ENCODE measurements at places on chromosomes 2 and 18.

GRCh38 chr2:226052772-226053416, 653.4 kb downstream of the NYAP2 start:
- H3K27ac ChIP-seq: no peak overlapping the region
- H3K27me3 ChIP-seq: no peaks in the 10 kb centered on the region
- no peak for DNase-seq
- no peak overlapping the region for H3K4me3 ChIP-seq
- peaks cover 14% of the 10 kb centered on the region for H3K4me1 ChIP-seq

- no peak overlapping the region for H3K4me3 ChIP-seq
- DNase-seq: no peak
- H3K4me1 ChIP-seq: 0 out of 2 replicates have a peak, but pooled peaks cover 8% of the 10 kb centered on the region
- no peaks in the 10 kb centered on the region for H3K27me3 ChIP-seq
- no peaks in the 10 kb centered on the region for H3K36me3 ChIP-seq
- no peak overlapping the region for H3K27ac ChIP-seq
Measured at GRCh38 chr18:56066524-56067213, 478.7 kb upstream of the TCF4 start.

DNA sequence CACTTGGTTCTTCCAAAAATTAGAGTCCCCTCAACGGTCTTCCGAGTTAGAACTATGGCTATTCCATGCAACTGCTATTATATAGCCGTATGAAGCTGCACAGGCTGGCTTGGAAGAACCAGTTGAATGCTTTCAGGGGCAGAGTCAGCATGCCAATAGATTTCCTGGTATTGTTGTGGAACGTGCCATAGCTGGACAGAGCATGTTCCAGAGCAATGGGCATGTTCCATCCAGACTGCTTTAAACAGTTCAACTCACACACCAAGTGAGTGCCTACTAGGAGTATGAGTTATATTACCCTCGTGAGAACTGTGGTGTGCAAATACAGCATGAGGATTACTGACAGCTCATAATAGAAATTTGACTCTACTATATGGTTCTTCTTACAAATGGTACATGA, 682.0 kb downstream of the SATB2 start:
- no peak overlapping the region for H3K27ac ChIP-seq
- H3K4me3 ChIP-seq: no peak overlapping the region
- H3K4me1 ChIP-seq: no peaks in the 10 kb centered on the region
- H3K27me3 ChIP-seq: no peaks in the 10 kb centered on the region
- DNase-seq: no peak

DNA sequence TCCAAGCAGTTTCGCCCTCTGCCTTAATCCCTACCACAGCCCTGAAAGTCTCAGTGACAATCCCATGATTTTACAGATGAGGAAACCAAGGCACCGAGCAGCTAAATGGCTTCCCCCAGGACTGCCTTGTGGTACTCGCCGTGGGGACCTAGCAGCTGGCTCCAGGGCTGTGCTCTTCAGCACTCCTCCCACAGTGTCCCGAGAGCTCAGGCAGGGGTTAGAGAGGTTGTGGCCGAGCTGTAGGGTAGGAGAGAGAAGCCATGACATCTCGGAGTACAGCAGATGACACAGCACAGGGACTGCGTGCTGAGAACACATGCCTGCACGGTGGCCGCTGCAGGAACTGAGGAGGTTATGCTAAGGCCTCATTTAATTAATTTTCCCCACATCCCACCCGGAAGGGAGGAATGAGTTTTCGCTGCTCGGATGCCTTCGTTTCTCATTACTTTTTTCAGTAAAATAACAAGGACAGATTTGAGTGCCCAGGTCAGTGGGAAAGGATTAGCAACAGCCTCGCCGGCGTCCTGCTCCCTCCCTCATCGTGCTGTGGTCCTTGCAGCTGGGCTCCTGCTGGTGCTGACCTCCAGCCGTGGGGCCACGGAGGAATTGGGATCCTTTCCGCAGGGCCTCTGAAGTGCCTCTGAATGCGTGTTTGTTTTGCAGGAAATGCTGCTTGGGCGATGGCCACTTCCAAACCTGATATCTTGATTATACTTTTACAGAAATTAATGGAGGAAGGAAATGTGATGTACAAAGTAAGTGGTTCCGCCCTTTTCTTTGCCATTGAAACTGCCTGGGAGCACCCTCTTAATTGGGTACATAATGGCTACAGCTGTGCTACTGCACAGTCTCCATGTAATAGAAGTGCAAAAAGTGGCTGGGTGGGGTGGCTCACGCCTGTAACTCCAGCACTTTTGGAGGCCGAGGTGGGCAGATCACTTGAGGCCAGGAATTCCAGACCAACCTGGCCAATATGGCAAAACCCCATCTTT, 61.2 kb downstream of the WDSUB1 start:
- H3K4me3 ChIP-seq: no peak overlapping the region
- no peak overlapping the region for H3K27ac ChIP-seq
- DNase-seq: no peak
- no peaks in the 10 kb centered on the region for H3K4me1 ChIP-seq

DNA sequence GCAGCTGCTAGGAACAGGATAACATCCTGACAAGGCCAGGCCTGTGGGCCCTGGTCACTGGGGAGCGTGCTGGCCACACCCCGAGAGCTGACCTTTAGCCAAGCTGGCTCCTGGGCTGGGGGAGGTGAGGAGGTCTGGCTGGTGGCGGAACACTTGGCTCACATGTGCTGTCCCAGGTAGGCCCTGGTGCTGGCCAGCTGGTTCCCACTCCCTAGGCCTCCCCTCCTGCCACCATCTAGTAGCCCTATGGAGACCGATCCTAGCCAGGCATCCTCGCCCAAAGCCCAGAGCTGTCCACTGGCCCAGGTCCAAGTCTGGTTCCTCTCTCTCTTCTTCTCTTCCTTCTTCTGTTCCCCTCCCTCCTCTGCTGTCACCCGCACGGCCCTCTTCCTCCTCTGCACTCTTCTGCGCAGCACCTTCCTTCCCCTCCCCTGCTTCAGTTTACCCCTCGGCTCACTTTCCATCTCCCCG, 52.4 kb downstream of the TNS1 start:
- no peaks in the 10 kb centered on the region for H3K27me3 ChIP-seq
- peaks cover 14% of the 10 kb centered on the region for H3K4me1 ChIP-seq
- no peak overlapping the region for H3K4me3 ChIP-seq
- no peak for DNase-seq
- H3K36me3 ChIP-seq: no peaks in the 10 kb centered on the region

DNA sequence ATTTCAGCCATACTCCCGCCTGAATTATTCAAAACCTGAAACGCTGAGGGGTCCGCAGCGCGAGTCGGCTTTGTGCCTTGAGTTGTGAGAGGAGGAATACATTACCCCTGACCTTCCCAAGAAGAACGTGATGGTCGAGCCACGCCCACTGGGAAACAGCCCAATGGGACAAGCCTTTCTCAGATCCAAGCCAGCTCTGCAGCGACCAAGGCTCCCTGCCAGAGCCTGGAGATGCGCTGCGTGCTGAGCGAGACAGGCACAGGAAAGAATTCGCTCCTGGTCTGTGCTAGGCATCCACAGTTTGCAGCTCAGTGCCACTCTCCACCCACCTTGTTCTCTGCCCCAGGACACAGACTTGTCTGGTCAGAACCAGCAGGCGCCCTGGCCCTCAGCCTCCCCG, 74.1 kb upstream of the GLI2 start:
- H3K27me3 ChIP-seq: 0 out of 2 replicates have a peak, but pooled peaks cover 4% of the 10 kb centered on the region
- H3K4me1 ChIP-seq: no peaks in the 10 kb centered on the region
- H3K27ac ChIP-seq: no peak overlapping the region
- DNase-seq: no peak
- H3K4me3 ChIP-seq: no peak overlapping the region

- DNase-seq: no peak
- no peaks in the 10 kb centered on the region for H3K4me1 ChIP-seq
- H3K27ac ChIP-seq: no peak overlapping the region
- no peaks in the 10 kb centered on the region for H3K27me3 ChIP-seq
Measured at GRCh38 chr18:39230086-39230803, 1664.6 kb upstream of the CELF4 start.

DNA sequence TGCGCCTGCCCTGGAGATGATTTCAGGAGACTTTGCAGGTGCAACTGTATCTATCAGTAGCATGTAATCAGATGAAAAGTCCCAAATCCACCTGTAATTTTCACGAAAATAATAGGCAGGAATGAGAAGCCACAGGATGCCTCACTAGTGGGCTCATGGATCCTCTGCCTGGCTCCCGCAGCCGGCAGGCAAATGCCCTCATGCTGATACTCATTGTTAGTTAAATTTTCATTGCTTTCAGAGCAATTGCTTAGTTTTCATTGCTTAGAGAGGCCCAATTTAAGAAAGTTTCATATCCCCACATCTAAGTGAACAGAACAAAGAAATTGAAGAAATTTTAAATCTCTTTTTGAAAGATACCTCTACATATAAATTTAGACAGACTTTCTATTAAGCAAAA, 57.6 kb upstream of the CTDP1 start:
- H3K36me3 ChIP-seq: no peaks in the 10 kb centered on the region
- H3K4me1 ChIP-seq: no peaks in the 10 kb centered on the region
- no peak overlapping the region for H3K4me3 ChIP-seq
- H3K27me3 ChIP-seq: peaks cover 66% of the 10 kb centered on the region
- no peak for DNase-seq

- H3K27me3 ChIP-seq: no peaks in the 10 kb centered on the region
- no peak for DNase-seq
- H3K4me1 ChIP-seq: peaks cover 7% of the 10 kb centered on the region
- no peaks in the 10 kb centered on the region for H3K36me3 ChIP-seq
- no peak overlapping the region for H3K4me3 ChIP-seq
Measured at GRCh38 chr2:31987454-31988220, 23.2 kb downstream of the MEMO1 start.

DNA sequence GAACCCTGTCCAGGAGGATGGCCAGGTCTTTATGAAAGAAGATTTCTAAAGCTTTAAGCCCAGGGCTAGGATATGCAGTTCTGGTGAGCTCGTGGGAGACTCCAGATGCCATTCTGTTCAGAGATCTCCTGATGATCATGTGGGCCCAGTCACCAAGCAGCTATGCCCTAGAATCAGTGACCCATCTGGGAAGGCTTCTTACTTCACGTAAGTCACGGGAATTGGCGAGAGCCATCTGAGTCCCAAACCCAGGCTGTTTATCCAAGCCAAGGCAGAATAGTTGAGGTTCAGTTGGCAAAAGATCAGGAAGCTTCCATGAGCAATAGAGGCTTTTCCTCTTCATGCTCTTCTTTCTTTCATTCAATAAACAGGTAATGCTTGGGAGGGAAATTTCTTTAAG, 23.9 kb downstream of the ANTXR1 start:
- H3K27ac ChIP-seq: no peak overlapping the region
- H3K4me3 ChIP-seq: no peak overlapping the region
- no peaks in the 10 kb centered on the region for H3K36me3 ChIP-seq
- DNase-seq: no peak
- H3K27me3 ChIP-seq: no peaks in the 10 kb centered on the region

DNA sequence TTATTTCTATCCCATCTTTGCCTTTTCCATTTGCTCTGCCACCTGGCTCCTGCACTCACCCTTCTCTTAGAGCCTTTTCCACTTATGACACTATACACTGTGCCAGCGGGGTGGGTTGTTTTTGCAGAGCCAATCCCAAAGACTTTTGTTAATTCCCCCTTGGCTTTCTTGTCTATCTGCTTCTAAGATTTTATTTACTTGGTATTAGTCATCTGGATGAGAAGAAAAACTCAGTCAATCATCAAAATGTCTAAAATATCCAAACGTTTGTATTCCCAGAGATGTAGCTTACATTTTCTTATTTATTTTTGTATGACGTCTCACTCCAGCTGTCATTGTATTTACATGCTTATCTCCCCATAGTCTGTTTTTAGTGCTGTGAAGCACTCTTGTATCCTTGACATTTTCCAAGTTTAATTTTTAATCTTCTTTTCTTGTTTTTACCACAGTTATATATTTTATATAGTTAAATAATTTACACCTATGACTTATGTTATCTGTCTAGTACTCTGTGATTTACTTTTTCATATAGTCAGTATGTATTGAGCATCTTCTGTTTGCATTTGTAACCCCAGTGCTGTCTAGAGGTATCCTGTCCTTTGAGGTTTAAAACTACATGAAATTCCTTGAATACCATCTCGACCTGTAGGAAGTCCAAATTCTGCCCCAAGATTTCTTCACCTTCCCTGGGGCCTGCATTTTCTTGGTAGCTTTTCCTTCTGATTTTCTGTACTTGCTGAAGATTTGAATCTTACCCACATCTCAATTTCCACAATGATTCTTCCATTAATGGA, 55.1 kb downstream of the COL4A3 start:
- H3K27me3 ChIP-seq: no peaks in the 10 kb centered on the region
- H3K36me3 ChIP-seq: no peaks in the 10 kb centered on the region
- no peak overlapping the region for H3K27ac ChIP-seq
- no peak for DNase-seq
- H3K4me3 ChIP-seq: no peak overlapping the region

GRCh38 chr2:24164416-24164973, 10.4 kb upstream of the FAM228A start:
- no peaks in the 10 kb centered on the region for H3K27me3 ChIP-seq
- H3K4me3 ChIP-seq: no peak overlapping the region
- H3K36me3 ChIP-seq: no peaks in the 10 kb centered on the region
- no peaks in the 10 kb centered on the region for H3K4me1 ChIP-seq
- DNase-seq: peak; percentile 31
- no peak overlapping the region for H3K27ac ChIP-seq

DNA sequence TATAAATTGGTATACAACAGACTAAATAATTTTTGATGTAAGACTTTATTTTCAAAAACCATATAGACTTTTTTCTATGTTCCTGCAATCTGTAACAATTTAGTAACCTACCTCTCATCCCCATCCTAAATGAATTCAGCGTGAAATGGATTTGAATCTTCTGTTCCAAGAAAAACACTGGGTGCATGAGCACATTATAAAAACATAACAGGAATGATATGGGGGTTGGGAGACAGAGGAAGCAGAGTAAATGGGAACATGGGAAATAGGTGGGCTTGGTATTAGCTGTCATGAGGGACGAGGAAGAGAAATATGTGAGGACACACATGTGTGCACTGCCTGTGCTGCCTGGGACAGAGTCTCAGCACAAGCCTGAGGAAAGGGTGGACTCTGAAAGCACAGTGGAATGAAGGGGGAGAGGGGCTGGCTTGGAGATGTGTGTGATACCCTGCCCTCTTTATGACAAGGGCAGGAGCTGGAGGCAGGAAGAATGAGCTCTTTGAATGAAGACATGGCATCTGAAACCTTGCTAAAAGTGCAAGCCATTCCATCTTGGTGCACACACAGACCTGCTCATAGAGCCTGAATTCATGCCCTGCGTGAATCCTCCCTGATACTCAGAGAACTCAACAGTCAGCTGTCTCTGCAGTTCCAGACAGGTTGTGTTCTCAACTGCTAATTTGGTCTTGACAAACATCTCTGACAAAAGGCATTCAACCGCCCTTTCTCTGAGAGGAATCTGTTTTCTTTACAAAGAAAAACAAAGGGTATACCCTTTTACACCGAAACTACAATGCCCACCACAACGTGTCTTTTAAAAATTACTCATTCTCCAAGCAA, 66.6 kb downstream of the EPB41L3 start:
- H3K27ac ChIP-seq: no peak overlapping the region
- DNase-seq: no peak
- H3K36me3 ChIP-seq: no peaks in the 10 kb centered on the region
- H3K27me3 ChIP-seq: peaks cover 15% of the 10 kb centered on the region
- no peaks in the 10 kb centered on the region for H3K4me1 ChIP-seq
- no peak overlapping the region for H3K4me3 ChIP-seq
